Small intestine (tissue), 16 donors: ENCODE measurements at places on chromosomes 4 and X.

DNA sequence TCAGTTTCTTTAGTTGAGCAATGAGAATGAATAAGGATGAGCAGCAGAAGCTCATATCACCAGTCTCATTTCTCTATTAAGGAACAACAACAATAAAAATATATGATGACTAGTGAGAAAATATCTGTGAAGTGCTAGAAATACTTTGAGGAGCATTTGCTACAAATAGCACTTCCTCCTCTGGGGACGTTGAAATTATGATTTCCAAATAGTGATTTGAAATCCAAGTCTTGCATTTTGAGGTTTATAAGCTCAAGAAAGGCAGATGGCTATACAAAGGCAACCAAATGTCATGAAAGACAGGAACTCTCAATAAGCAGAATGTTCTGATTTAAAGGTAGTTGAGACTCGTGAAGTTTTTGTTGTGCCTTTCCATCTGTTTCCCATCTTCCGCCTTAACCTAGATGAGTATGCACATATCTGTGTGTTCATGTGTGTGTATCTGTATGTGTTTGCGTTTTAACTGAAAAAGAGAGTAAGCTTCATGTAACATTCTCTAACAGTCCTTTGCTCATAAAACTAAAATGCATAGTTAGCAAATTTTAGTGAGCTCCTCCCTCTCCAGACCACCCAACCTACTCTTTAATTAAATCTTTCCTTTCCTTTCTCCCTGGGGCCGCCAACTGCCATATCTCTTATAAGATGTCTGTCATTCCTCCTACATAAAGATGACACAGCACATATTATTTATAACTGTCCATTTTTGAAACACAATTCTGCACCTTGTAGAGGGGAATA lies 222.6 kb upstream of the RASGEF1B start:
- DNase-seq: no peak
- no peaks in the 10 kb centered on the region for H3K36me3 ChIP-seq
- H3K27ac ChIP-seq: no peak overlapping the region
- no peaks in the 10 kb centered on the region for H3K27me3 ChIP-seq
- no peaks in the 10 kb centered on the region for H3K4me1 ChIP-seq

DNA sequence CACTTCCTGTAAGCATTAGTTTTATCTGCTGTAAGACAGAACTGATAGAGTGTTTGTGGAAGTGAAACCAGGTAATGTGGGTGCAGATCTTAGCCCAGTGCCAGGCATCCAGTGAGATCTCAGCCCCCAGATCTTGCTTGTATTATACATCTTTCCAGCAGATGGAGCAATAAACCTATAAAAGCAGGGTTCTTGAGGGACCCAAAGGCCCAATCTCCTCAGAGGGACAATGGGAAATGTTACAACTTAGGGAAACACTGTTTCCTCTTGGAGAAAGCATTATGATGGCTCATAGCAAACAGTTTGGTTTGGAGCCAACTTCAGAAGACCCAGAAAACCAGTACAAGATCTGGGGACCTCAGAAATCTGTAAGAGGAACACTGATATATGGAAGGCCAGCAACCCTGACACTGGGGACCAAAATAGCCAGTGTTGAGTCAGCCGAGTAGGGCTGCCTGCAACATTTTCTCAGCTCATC lies 206.3 kb downstream of the SLC7A11 start:
- H3K4me3 ChIP-seq: no peak overlapping the region
- H3K36me3 ChIP-seq: no peaks in the 10 kb centered on the region
- H3K27ac ChIP-seq: no peak overlapping the region
- peak; percentile 61 for DNase-seq

DNA sequence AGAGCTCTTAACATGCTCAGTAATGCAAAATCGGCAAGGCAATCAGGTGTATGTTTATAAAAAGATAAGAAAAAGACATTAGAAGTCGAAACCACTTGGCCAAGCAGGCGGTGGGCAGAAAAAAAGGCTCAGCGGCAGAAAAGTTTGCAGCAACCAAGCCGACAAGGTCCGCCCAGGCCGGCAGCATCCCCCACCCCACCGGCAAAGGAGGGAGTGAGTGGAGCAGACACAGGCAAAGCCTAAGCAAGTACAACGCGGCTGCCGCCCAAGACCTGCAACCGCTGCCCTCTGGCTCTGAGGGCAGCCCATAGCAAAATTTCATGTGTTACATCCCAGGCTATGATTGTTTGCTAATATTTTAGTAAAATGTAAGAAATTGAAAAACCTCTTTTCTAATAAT lies 125.4 kb upstream of the ZCCHC13 start:
- H3K36me3 ChIP-seq: no peaks in the 10 kb centered on the region
- no peak overlapping the region for H3K4me3 ChIP-seq
- no peak for DNase-seq
- no peaks in the 10 kb centered on the region for H3K27me3 ChIP-seq

DNA sequence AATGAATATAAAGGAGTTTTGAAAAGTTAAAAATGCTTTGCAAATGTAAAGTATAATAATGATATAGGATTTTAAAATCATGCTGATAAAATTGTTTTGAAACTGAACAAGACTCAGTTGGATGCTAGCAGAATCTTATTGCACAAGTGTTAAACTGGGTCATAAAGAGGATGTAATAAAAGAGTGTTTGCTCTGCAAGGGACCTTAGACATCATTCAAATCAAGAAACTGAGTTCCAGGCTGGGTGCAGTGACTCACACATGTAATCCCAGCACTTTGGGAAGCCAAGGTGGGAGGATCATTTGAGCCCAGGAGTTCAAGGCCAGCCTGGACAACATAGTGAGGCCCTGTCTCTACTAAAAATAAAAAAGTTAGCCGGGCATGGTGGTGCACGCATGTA lies 27.5 kb upstream of the DUSP21 start:
- no peaks in the 10 kb centered on the region for H3K36me3 ChIP-seq
- DNase-seq: peak; percentile 46
- no peaks in the 10 kb centered on the region for H3K4me1 ChIP-seq
- no peaks in the 10 kb centered on the region for H3K27me3 ChIP-seq

- no peak for DNase-seq
- no peaks in the 10 kb centered on the region for H3K36me3 ChIP-seq
- no peaks in the 10 kb centered on the region for H3K4me1 ChIP-seq
- H3K27me3 ChIP-seq: no peaks in the 10 kb centered on the region
- no peak overlapping the region for H3K4me3 ChIP-seq
These were observed 69.0 kb upstream of the FAM9B start for GRCh38 chrX:9102956-9103355.

DNA sequence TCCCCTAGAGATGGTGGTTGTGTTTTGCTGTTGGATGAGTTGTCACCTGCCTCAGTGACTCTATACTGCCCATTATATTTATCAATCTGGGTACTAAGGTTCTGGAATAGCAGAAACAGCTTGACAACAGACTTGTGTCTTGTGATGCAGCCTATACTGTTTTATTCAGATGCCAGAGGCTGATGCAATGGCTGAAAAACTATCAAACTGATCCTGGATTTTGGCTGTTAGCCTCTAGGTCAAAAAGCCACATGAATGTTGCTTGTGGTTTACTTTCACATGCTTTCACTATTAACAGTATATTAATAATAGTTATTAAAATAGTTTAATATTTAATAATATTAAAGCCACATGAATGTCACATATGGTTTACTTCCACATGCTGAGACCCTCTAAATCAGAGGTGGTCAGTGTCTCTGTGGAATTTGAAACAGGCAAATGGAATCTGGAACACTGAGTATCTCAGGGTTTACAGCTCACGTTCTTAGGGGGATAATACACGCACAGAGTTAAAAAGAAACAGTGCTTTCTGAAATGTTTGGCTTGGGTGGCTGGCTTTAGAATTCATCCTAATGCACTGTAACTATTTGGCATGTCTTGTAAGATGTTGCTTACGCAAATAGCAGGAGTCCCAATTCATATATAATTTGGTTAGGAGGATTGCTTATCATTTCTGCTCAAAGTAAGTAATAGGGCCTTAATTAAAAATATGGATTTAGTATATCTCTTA lies 82.5 kb upstream of the LCORL start:
- H3K4me1 ChIP-seq: peaks cover 1% of the 10 kb centered on the region
- no peaks in the 10 kb centered on the region for H3K27me3 ChIP-seq
- no peaks in the 10 kb centered on the region for H3K36me3 ChIP-seq
- no peak for DNase-seq

DNA sequence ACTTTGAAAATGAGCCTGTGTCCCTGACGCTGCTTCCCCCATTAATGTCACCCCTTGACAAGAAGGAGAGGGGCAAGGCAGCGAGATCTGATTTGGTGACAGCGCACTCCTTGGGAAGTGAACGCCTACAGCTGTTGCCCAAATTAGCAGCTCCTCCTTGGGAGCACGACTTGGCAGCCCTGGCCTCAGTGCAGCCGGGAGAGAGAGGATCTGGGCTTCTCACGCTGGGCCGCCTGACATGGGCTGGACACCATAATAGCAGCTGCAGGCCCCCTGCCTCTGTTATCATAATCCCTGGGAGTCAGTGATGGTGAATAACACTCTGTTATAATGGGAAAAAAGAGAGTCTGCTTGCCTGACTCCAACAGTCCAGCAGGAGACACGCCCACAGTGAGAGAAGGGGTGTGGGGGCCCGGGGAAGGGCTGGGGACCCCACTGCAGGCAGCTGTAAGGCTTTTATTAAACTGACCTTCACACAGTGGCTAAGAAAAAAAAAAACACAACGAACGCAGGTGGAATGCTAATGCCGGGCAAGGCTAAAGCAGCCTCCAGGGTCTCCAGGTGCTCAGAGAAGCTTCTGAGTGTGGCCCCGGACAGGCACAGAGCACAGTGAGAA lies 73.3 kb downstream of the PSAPL1 start:
- no peak overlapping the region for H3K27ac ChIP-seq
- H3K4me3 ChIP-seq: no peak overlapping the region
- no peaks in the 10 kb centered on the region for H3K27me3 ChIP-seq
- no peak for DNase-seq

DNA sequence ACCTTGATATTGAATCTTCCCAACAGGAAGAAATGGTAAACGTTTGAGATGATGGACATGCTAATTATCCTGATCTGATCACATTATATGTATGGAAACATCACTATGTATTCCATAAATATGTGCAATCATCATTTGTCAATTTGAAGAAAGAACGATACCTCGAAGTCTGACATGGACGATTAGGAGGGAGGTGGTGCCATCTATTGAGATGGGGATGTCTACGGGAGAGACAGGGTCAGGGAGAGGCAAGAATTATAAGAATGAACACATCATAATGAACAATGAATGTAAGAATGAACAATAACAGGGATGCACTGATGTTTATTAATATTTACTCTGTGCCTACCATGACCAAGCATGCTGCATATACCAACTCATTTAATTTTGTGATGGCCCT lies 93.7 kb upstream of the SOD3 start:
- H3K27me3 ChIP-seq: no peaks in the 10 kb centered on the region
- H3K27ac ChIP-seq: no peak overlapping the region
- H3K36me3 ChIP-seq: no peaks in the 10 kb centered on the region
- no peak overlapping the region for H3K4me3 ChIP-seq

- H3K4me1 ChIP-seq: no peaks in the 10 kb centered on the region
- no peak for DNase-seq
- H3K4me3 ChIP-seq: no peak overlapping the region
- no peak overlapping the region for H3K27ac ChIP-seq
- no peaks in the 10 kb centered on the region for H3K36me3 ChIP-seq
- H3K27me3 ChIP-seq: no peaks in the 10 kb centered on the region
These were observed 84.2 kb upstream of the TMEM164 start for GRCh38 chrX:109918753-109919152.

GRCh38 chr4:39181520-39181904 lies 817 bp upstream of the WDR19 start:
- no peaks in the 10 kb centered on the region for H3K4me1 ChIP-seq
- no peak overlapping the region for H3K27ac ChIP-seq
- no peak for DNase-seq
- H3K36me3 ChIP-seq: no peaks in the 10 kb centered on the region
- H3K4me3 ChIP-seq: no peak overlapping the region

DNA sequence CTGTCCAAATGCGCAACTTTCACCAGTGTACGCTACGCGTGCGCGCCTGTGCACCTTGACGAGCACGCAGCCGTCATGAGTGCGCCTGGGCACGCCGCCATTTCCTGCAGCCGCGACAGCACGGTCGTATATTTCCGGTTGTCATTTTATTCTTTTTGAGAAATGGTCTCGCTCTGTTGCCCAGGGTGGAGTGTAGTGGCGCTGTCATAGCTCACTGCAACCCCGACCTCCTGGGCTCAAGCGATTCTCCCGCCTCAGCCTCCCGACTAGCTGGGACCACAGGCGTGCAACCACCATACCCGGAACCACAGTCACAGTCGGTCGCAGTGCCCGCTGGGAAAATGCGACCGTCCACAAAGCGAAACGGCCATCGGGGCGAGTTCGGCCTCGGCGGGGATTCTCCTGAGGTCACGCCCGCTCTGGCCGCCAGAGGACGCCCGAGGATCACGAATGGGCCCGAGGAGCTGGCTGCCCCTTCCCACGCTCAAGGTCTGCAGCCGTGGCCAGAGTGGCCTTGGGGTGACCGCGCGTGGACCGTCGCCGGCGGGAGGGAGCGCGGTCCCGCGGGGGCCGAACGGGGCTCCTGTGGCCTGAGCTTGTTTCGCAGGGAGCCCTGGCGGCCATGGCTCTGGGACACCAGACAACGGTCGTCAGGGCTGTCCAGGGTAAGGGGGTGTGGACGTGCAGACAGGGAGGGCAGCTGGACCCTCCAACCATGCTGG lies 23.7 kb upstream of the PNMA3 start:
- no peak overlapping the region for H3K27ac ChIP-seq
- H3K4me3 ChIP-seq: peak overlapping the region; percentile 35
- no peaks in the 10 kb centered on the region for H3K36me3 ChIP-seq

- no peak for DNase-seq
- no peak overlapping the region for H3K4me3 ChIP-seq
- no peaks in the 10 kb centered on the region for H3K36me3 ChIP-seq
- H3K27me3 ChIP-seq: no peaks in the 10 kb centered on the region
- H3K27ac ChIP-seq: no peak overlapping the region
These were observed 86.7 kb upstream of the C1QTNF7 start for GRCh38 chr4:15340902-15341732.

GRCh38 chrX:147736045-147736444 lies 175.7 kb upstream of the FMR1 start:
- H3K4me1 ChIP-seq: no peaks in the 10 kb centered on the region
- H3K36me3 ChIP-seq: no peaks in the 10 kb centered on the region
- no peak overlapping the region for H3K4me3 ChIP-seq
- no peak overlapping the region for H3K27ac ChIP-seq

DNA sequence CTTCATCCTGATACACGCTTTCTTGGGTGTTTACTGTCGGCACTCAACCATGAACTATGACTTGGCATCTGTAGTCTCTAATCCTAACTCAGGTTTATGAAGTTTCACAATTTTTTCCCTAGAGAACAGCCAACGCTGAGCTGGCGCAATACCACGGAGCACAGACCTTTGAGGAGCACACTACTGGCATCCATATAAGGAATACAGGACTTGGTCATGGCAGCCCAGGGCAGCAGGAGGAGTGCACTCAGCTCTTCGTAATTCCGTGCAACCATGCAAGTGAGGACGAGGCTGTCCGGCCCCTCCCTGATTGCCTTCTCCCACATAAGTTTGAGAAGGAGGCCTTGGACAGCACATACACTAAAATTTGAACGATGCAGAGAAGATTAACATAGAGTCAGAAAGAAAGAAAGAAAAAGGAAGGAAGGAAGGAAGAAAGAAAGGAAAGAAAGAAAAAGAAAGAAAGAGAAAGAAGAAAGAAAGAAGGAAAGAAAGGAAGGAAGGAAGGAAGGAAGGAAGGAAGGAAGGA lies 41.0 kb upstream of the PDLIM5 start:
- no peak for DNase-seq
- H3K27ac ChIP-seq: no peak overlapping the region
- H3K27me3 ChIP-seq: no peaks in the 10 kb centered on the region
- peaks cover 14% of the 10 kb centered on the region for H3K4me1 ChIP-seq
